SK-MEL-5 (cell line): ENCODE measurements at places on chromosomes 16 and 17. TPM values are rescaled to one million over a fixed set of nuclear protein-coding genes. Genes with fewer than 3 reads are reported as not detected.

DNA sequence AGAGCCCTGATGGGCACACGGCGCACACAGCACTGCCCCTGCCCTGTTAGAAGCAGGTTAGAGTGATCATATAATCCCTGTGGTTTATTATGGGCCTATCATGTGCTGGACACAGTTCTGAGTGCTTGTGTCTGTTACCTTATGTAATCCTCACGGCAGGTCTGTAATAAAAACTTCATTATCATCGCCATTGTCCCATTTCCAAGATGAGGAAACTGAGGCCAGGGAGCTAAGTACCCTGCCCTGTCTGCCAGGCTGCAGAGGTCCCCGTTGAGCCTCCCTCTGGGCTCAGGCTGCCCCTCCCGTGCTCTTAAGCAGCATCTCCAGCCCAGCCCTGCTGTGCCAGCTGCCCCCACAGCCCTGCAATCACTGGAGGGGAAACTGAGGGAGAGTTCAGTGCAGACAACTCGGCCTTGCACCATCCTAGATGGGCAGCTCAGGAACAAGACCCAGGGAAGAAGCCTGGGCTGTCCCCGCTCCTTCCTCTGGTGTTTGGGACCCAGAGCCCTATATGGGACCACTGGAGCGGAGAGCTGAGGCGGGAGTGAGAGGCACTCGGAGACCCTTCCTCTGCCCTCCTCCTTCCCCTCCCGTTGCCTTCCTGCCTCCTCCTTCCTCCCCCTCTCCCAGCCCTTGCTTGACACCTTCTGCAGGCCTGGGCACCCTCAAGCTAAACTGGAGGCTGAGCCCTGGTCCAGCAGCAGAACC, 42.0 kb downstream of the WNT3 start:
- DNase-seq: no peak

DNA sequence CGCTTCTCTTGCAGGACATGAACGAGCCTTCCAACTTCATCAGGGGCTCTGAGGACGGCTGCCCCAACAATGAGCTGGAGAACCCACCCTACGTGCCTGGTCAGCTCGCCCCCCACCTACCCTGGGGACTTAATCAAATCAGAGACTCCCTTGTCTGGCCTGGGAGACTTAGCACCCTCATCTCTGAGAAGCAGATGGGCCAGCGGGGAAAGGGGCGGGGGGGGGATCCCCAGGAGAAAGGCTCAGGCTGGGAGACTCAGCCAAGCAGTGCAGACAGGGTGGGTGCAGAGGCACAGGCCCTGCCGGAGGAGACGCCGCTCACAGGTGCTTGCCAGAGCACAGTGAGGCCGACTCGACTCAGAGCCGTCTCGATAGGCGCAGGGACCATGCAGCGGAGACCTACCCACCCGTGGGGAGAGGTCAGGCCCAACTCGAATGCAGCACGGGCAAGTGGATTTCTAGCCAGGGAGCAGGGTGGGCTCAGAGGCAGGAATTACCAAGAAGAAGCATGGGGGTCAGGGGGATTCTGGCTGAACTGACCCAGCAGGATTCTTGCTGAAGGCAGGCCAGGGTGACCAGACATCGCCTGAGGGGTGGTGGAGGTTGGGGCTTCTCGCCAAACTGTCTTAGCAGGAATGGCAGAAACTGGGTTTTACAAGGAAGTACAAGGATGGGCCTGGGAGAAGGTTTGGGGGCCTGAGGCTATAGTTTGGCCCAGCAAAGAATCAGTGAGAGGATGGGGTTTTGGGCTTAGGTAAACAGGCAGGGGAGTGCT, 9.7 kb downstream of the GAA start:
- DNase-seq: no peak

DNA sequence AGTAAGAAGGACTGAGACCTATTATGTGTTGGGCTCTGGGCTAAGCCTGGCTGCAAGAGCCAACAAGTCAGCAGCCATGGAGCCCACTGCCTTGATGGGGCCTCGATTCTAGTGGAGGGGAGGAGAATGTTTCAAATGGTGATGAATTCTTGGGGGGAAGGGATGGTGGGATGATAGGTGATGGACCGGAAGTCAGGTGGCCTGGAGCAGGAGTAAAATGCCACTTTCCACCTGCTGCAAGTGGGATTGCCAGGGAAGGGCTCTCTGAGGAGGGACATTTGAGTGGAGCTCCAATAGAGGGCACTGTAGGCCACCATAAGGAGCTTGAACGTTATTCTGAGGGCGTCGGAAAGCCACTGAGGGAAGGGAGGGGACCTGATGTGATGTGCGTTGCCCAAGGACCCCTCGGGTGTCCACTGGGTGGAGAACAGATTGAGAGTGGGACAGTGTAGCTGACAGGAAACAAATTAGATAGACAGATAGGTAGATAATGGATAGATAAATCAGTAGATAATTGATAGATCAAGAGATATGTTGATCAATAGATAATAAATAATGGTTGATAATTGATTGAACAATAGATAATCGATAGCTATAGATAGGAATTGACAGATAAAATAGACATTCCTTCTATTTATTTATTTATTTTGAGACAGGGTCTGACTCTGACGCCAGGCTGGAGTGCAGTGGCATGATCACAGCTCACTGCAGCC, 18.2 kb upstream of the NXPH3 start:
- DNase-seq: peak; percentile 75

DNA sequence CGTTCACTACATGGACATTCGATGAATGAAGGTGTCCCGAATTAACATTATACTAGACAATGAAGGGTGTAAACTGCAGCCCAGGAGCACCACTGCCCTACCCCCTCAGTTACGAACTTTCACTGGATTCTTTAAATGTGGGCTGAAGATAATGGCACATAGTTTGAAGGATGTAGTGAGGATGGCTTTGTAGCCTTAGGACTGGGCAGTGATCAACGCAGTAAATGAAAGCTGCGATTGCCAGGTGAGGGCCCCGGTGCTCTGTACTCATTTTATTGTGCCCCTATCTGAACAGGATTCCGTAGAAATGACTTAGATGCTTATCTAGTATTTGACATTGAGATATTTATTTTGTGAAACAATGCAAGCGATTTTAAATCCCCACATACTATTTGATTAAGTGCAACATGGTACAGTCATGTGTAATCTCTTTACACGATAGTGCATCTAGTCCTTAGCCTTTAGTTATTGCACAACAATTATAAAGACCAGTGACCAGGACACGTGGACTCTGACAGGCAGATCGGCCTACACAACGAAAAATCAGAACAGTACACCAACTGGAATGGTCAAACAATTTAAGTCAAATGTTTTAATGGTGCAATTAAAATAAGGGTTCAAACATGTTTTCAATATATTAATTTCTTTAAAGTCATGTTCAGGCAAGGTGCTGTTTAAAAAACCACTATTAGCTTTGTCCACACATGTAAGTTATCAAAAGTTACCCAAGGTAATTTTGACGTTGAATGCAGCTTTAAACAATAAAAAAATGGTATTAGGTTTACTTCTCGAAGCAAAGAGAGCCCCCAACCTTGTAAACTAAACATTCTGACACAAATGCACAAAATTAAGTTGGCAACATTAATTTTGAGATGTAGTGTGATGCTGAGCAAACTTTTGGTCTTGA, 17.4 kb upstream of the ERN1 start:
- peak; percentile 38 for DNase-seq

- no peak for DNase-seq
Observed at GRCh38 chr16:29686740-29687332, 7.9 kb downstream of the QPRT start.

GRCh38 chr17:62163847-62164246, 98.8 kb upstream of the MED13 start:
- no peak for DNase-seq

DNA sequence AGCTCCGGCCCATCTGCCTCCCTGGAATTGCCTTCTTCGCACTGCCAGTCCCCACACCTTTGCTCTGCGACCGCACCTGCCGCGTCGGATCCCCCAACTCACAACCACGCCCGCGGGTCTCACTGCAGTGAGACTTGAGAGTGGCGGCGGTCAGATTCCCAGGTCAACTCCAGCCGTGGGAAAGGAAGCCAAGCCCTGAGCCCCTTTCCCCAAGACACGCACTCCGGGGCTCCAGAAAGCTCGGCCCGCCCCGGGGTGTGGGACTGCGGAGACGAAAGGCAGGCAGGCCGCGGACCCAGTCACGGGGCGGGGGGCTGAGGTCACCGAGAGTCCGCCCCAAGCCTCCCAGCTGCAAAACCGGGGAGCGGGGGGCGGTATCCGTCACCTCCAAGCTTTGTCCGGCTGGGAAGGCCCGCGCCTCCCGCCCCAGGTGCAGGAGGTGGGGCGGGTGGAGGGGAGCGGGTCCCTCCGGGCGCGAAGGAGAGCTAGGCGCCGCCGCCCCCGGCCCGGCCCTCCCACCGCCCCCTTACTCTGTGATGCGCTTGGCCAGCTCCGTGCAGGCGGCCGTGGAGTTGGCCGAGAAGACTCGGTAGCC, 615 bp downstream of the PRPSAP1 start:
- no peak for DNase-seq

- no peak for DNase-seq
Observed at GRCh38 chr16:69306031-69306430, 5.1 kb upstream of the VPS4A start.

DNA sequence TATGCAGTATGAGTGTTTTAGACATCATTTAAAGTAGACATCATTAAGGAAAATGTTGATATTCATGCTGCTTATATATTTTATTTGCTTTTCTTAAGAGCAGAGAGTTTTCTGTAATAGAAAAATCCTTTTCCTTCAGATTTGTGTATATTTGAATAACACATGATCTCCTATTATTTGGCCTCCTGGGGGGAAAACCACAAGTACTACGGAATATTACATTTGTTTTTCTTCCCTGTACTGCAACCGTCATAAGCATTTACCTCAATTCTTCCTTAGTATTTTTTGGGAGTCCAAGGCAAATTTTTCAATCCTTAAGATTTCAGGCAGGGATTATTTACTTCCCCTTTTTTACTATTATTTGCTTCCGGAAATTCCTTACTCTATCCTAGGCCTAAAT, 6.0 kb downstream of the RSPRY1 start:
- DNase-seq: no peak

DNA sequence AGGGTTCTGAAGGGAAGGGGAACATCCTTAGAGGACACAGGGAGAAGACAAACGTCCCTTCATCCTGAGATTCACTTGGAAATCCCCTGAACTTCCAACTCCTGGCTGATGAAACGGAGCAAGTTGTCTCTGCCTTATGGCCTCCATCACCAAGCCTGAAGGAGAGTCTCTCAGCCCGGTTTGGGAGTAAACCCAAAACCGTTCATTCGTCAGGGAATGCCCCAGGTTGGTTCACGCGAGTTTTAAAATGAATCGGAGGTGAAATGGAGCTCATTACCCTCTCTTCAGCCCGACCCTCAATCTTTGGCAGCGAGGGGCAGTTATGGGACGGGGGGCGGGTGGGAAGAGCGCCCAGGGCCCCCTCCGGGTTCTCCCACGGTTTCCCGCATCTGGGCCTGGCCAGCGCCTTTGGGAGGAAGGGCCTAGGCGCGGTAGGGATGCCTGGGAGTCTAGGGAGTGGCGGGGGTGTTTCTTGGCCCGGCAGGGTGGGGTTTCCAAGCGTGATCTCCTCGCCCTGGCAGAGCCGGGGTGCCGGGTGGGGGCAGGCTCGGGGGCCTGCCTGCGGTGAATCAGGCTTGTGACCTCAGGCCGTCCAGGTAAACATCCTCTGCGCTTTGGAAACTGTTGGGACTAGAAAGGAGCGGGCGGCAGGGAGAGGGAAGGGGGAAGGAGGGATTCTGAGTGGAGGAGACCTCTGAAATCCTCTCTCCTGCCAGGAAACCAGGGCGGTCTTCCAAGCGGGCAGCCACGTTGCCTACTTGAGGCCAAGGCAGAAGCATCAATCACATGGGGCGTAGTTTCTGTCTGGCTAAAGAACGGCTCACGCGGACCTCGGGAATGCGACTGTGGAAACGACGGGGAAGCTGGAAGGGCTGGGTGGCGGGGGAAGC, 24.1 kb upstream of the HOXB13 start:
- no peak for DNase-seq

DNA sequence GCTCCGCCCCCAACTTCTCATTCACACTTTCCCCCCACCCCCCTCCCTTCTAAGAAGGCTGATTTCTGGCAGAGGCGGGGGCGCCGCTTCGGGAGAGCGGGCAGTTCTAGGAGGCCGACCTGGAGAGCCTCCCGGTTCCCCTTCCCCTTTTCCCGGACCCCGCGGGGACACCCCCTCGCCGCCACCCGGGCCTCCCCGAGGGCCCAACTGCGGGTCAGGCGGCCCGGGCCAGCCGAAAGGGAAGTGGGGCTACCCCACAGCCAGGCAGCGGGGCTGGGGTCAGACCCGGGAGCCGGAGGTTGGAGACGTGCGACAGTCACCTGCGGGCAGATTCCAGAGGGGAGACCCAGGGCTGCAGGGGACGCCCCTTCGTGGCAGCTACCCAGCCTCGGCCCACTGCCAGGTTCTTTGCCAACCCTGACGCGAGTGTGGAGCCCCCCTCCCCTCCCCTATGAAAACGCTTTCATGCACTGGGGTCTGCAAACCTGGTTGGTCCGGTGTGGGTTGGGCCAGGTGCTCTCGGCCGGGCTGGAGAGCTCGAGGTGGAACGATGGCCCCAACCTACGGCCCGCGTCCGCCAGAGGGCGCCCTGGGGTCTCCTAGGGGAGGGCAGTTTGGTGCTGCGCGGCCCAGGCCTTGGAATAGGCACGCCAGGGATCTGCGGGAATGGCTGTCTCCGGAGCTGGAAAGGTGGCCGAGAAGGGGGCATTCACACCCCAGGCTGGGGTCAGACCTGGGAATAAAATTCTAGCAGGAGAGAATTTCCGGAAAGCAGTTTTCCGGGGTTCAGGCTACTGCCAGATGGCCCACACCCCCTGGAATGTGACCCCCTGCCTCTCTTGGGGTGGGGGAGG, 721 bp upstream of the SOCS3 start:
- DNase-seq: peak; percentile 96

GRCh38 chr17:7382901-7383300, 2.0 kb downstream of the TNK1 start:
- no peak for DNase-seq

DNA sequence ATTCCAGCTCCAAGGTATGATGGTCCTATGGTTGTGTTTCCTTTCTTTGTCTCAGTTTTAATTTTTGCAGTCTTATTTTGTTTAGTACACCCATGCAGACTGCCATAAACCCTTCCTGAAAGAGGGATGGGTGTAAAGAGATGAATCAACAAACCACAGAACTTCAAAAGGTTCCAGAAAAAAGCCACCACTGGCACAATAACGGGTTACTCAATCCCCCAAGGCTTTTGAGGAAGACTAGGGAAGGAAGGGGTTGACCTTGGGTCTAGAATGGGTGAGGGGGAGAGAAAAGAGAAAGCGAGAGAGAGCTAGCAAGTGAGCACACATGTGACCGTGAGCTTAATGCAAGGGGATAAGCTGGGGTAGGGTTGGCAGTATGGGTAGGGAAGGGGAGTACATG, 168.1 kb downstream of the XYLT1 start:
- DNase-seq: no peak

The TMC8 gene
- 0.45 and 2.0 TPM in 2 replicates for total RNA-seq

The KRTAP9-8 gene
- total RNA-seq: not detected in 2 replicates

The TBC1D16 gene
- total RNA-seq: 1,021 and 1,023 TPM in 2 replicates

The NPIPB6 gene
- 0.55 TPM in 1 of 2 replicates, not detected in the other for total RNA-seq

The CRHR1 gene
- total RNA-seq: 0.27 and 0.48 TPM in 2 replicates

The ABAT gene
- total RNA-seq: 0.53 and 0.92 TPM in 2 replicates

The DPEP3 gene
- total RNA-seq: not detected in 2 replicates

The GLIS2 gene
- total RNA-seq: 0.18 TPM in 1 of 2 replicates, not detected in the other

The PRKCB gene
- total RNA-seq: 6.3 and 7.1 TPM in 2 replicates

The DNAH17 gene
- 0.05 and 0.24 TPM in 2 replicates for total RNA-seq

The SAMD14 gene
- 0.03 TPM in 1 of 2 replicates, not detected in the other for total RNA-seq

The ACSM5 gene
- not detected in 2 replicates for total RNA-seq
